Esophagus muscularis mucosa (tissue), 4 donors: ENCODE measurements at places on chromosomes 1 and 21. TPM values are rescaled to one million over a fixed set of nuclear protein-coding genes. Genes with fewer than 3 reads are reported as not detected.
A peak's percentile ranks its signal among the peaks of the same experiment; 100 is the strongest.

DNA sequence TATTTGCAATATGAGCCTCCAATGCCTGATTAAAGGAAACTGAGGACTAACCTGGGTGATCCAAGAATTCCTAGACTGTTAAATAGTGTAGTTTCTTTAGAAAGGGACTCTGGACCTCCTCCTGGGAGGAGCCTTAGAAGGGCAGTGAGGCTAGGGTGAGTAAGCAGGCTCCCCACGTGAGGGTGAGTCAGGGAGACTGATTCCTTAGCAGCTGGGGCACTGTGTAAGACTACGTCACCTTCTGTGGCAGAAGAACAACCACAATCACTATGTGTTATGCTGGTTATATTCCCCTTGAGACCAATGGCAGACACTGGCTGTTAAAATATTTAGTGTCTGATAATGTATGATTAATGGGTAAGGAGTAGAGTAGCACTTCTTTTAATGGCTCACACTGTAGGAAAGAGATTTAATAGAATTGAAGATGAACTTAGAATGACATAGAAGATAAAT lies 53.3 kb upstream of the SYT14 start:
- no peak for DNase-seq

DNA sequence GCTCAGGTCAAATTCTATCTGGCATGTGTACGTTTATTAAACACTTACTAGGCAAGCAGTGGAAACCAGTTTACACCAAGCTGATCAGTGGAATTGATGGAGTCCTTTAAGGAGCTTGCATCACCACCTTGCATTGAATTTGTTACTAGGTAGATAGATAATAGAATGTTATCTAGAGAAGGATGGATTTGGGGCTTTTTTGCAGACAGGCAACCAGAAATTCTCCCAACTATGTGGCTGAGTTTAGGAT lies 44.9 kb downstream of the HHAT start:
- no peak for DNase-seq

GRCh38 chr1:156136970-156137483 lies 16.4 kb upstream of the SEMA4A start:
- DNase-seq: no peak

DNA sequence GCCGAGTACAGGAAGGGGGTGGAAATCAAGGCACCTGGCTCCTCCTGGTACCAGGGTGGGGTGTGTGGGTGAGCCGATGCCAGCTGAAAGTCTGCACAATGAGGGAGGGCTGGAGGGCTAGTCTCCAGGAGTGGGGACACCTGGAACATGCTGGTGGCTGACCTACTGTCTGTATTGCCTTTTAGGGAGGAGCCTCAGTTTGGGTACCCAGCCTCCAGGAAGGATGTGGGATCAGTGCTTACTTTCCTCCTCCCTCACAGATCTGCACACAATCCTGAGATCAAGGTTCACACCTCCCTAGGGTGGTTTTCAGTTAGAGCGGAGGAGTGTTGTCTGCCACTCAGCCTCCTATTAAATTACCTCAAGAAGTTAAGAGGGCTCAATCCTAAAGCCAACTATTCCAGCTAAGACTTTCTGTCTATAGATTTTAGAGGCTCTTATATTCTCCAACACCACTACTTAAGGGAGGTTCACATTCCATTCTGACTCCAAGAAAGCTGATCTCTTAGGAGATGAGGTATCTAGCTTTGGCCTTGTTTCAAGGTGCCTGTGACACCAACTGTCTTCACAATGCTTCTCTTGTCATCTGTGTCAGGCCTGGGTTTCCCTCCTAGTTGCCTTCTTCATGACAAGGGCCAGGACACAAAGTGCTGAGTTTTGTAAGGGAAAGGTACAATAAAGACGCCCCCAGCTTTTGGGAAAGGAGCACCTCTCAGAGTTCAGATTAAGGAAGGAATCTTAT lies 15.7 kb downstream of the SSR2 start:
- no peak for DNase-seq

GRCh38 chr1:109060707-109061106 lies 15.1 kb downstream of the TAF13 start:
- DNase-seq: no peak

DNA sequence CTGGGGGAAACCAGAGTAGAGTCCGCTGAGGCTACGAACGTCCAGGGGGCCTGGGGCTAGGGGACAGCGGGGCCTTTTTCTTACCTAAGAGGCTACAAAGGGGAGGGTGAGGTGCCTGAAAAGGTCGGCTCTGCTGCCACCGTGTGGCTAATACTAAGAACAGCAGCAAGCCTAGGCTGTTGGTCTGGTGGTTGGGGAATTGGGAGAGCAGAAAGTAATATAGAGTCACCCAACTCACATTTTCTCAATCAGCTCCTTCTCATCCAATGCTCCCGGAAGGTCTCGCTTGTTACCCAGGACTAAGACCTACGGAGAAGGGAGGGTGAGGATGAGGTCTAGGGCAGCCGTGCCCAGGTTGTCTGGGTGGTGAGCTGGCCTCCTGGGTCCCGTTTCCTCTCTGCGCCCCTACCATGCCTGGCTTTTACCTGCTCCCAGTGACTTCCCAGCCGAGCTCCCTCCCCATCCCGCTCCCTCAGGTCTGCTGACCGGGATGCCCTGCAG lies 9.3 kb downstream of the ARL8A start:
- DNase-seq: no peak

GRCh38 chr1:162899422-162900146 lies 38.6 kb upstream of the CCDC190 start:
- DNase-seq: no peak

- DNase-seq: peak; percentile 91
These were observed 58.5 kb downstream of the WNT9A start for GRCh38 chr1:227889047-227889862.

DNA sequence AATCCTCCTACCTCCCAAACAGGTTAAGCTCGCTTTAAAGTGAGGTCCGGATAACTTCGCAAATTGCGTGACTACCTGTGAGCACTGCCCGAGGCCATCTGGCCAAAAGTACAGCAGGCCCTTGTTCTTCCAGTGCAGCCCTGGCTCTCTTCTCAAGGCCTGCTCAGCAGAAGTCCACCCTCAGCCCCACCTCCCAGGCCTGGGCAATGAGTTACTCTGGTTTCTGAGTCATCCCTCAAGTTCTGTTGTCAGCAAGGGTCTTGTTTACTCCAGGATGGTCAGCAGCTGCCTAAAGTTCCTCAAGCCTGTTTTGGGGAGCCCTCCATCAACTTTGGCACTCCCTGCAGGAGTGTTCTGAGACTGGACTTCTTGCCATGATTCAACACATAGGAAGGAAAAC lies 101.7 kb downstream of the BCAR3 start:
- no peak for DNase-seq

PPFIA4 gene
- total RNA-seq: 1.6 TPM

KCNJ15 gene
- 1.2 TPM for total RNA-seq

C1orf167 gene
- 4.3 TPM for total RNA-seq

NBPF6 gene
- total RNA-seq: not detected

S100A1 gene
- 4.3 TPM for total RNA-seq

NPPA gene
- total RNA-seq: not detected
